ENCODE measurements at places on chromosomes 7 and 10. TPM values are rescaled to one million over a fixed set of nuclear protein-coding genes. Genes with fewer than 3 reads are reported as not detected.

Gene OPN4
- not detected for total RNA-seq

DNA sequence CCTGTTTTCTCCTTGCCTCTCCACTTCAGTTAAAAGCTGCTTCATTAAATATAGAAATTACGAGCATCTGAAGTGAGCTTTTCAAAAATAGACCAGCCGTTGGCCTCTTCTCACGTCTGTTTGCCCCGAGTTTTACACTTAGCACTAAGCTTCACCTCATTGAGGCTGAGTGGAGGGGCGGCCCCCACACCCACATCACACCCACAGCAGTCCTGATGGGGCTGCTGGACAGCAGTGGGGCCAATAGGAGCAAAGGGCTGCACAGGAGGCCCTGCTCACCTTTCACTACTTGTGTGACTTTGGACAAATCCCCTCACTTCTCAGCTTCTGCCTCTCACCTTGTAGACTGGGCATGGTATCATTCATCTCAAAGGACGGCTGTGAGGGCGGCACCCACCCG is 677.8 kb downstream of the SDK1 start:
- no peak for DNase-seq

- no peak for DNase-seq
Observed at GRCh38 chr7:36003343-36003742, 149.7 kb upstream of the EEPD1 start.

GRCh38 chr7:37534893-37535610 is 86.4 kb upstream of the ELMO1 start:
- DNase-seq: no peak

All from uterus (tissue), 4 donors.